Activated CD4-positive, alpha-beta memory T cell treated with anti-CD3 and anti-CD28 coated beads, Interleukin-2, amount 10 ng/mL, durations not matched to agents 7 days and 5 days (primary cell): ENCODE measurements at places on chromosomes 7 and 10. TPM values are rescaled to one million over a fixed set of nuclear protein-coding genes. Genes with fewer than 3 reads are reported as not detected.
A peak's percentile ranks its signal among the peaks of the same experiment; 100 is the strongest.

GRCh38 chr7:13990319-13990983 lies 985 bp upstream of the ETV1 start:
- H3K27me3 ChIP-seq: peaks cover 7% of the 10 kb centered on the region
- H3K36me3 ChIP-seq: no peaks in the 10 kb centered on the region
- DNase-seq: peak; percentile 42
- H3K4me3 ChIP-seq: no peak overlapping the region
- no peaks in the 10 kb centered on the region for H3K4me1 ChIP-seq

DNA sequence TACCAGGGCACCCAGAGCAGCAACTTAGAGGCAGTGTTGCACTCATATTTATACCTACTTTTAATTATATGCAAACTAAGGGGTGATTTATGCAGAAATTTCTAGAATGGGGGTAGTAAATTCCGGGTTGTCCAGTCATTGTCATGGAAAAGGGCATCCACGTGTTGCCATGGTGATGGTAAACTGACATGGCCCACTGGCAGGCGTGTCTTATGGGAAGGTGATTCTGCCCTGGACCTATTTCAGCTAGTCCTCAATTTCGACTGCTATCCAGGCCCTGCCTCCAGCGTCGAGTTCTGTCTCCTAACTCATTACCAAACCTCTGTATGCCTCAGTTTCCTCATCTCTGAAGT lies 12.8 kb downstream of the SNX8 start:
- H3K4me3 ChIP-seq: no peak overlapping the region
- H3K4me1 ChIP-seq: peaks cover 18% of the 10 kb centered on the region
- no peaks in the 10 kb centered on the region for H3K27me3 ChIP-seq
- H3K27ac ChIP-seq: no peak overlapping the region
- no peaks in the 10 kb centered on the region for H3K36me3 ChIP-seq

DNA sequence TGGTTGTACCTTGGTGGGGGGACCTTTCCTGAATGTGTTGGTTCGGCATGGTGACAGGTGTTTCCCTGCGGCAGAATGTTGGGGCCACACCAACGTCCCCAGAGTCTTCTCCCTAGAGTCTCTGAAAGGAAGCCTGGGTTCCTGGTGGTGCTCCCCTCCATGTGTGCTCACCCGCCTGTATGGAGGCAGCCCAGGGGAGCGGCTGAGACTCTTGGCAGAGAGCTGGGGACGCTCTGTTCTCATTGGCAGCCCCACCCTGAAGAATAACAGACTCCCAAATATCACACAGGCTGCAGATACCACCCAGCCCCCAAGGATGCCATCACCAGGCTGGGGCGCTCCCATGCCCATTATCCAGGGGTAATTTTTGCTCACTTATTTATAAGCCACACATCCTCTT lies 34.8 kb downstream of the CHST12 start:
- H3K4me1 ChIP-seq: no peaks in the 10 kb centered on the region
- H3K27ac ChIP-seq: no peak overlapping the region
- H3K27me3 ChIP-seq: no peaks in the 10 kb centered on the region

The FAM13C gene
- total RNA-seq: not detected

The HGF gene
- not detected for total RNA-seq

- H3K4me1 ChIP-seq: no peaks in the 10 kb centered on the region
- H3K27me3 ChIP-seq: no peaks in the 10 kb centered on the region
- no peak for DNase-seq
- H3K27ac ChIP-seq: no peak overlapping the region
Observed at GRCh38 chr10:18059826-18060559, 80.2 kb upstream of the CACNB2 start.

The MMP21 gene
- total RNA-seq: not detected
